Sigmoid colon (tissue), 7 donors: ENCODE measurements at places on chromosomes 11 and 22. TPM values are rescaled to one million over a fixed set of nuclear protein-coding genes. Genes with fewer than 3 reads are reported as not detected.

DNA sequence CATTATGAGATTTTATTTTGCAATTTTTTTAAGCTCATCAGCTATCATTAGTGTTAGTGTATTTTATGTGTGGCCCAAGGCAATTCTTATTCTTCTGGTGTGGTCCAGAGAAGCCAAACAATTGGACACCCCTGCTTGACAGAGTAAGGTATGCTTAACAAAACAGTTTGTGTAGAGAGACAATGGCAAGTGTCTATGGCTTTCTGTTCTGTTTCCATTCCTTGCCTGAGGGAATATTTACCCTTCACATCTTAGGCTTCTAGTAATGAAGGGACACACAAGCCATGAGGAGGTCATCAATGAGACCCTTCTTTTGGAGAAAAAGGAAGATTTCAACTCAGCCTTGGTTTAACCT is 1278.4 kb upstream of the TENM4 start:
- H3K4me3 ChIP-seq, result no peak overlapping the region
- H3K4me1 ChIP-seq, result no peaks in the 10 kb centered on the region
- no peaks in the 10 kb centered on the region for H3K36me3 ChIP-seq
- H3K27ac ChIP-seq, result no peak overlapping the region
- no peak for DNase-seq

GRCh38 chr11:92383430-92383829 is 158.8 kb downstream of the FAT3 start:
- no peaks in the 10 kb centered on the region for H3K4me1 ChIP-seq
- no peak overlapping the region for H3K27ac ChIP-seq
- H3K36me3 ChIP-seq, result no peaks in the 10 kb centered on the region

DNA sequence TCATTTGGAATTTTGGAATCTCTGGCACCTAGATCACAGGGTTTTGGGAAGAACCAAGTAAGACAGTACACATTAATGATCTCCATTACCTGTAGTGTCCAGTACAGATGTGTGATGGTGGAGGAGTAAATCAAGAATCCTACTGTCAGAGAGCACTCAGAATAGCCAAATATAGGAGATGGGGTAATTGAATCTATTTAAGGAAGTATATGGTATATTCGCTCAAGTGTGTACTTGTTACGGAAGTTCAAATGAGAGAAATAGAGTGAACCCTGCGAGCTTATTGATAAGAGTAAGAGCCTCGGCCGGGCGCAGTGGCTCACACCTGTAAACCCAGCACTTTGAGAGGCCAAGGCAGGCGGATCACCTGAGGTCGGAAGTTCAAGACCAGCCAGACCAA is 2.2 kb downstream of the SPCS2 start:
- H3K4me1 ChIP-seq, result peaks cover 17% of the 10 kb centered on the region
- no peak overlapping the region for H3K4me3 ChIP-seq
- DNase-seq, result no peak
- H3K27me3 ChIP-seq, result no peaks in the 10 kb centered on the region
- no peaks in the 10 kb centered on the region for H3K36me3 ChIP-seq
- H3K27ac ChIP-seq, result no peak overlapping the region

GRCh38 chr11:131977854-131978253 is 607.4 kb downstream of the NTM start:
- H3K27ac ChIP-seq, result no peak overlapping the region
- no peaks in the 10 kb centered on the region for H3K4me1 ChIP-seq
- DNase-seq, result no peak
- H3K4me3 ChIP-seq, result no peak overlapping the region

DNA sequence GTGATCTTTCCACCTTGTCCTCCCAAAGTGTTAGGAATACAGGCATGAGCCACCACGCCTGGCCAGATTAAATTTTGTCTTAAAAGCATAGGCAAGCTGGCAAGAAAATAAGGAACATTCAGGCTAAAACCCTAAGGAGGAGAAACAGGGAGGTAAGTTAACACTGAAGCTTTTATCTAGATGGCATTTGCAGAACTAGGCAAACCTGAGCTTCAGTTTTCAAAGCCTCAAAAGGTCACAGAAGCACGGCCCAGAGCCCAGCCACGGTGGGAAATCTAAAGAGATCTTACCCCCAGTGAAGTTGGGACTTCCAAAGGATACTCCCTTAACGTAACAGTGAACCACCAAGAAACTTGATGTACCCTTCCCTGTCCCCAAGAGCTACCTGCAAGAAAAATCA is 28.4 kb downstream of the PC start:
- DNase-seq, result no peak
- H3K36me3 ChIP-seq, result no peaks in the 10 kb centered on the region
- H3K4me1 ChIP-seq, result no peaks in the 10 kb centered on the region
- no peaks in the 10 kb centered on the region for H3K27me3 ChIP-seq

GRCh38 chr11:45319077-45319476 is 32.9 kb upstream of the SYT13 start:
- no peaks in the 10 kb centered on the region for H3K36me3 ChIP-seq
- no peak overlapping the region for H3K4me3 ChIP-seq
- H3K27me3 ChIP-seq, result no peaks in the 10 kb centered on the region
- DNase-seq, result no peak
- H3K4me1 ChIP-seq, result no peaks in the 10 kb centered on the region
- H3K27ac ChIP-seq, result no peak overlapping the region

DNA sequence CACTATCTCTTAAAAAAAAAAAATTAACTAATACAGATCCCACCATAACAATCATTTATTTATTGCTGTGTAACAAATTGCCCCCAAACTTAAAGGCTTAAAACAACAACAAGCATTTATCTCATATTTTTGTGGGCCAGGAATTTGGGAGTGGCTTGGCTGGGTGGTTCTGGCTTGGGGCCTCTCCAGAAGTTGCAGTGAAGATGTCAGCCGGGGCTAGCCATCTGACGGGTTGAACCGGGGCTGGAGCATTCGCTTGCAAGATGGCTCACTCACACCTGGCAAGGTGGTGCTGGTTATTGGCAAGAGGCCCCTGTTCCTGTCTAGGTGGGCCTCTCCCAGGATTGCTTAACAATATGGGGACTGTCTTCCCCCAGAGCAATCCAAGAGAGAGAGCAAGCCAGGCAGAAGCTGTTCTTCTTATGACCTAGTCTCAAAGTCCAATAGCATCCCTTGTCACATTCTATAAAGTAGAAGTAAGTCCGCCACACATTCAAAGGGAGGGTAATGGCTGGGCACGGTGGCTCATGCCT is 29.5 kb downstream of the ACO2 start:
- H3K27ac ChIP-seq, result no peak overlapping the region
- H3K27me3 ChIP-seq, result no peaks in the 10 kb centered on the region
- no peak for DNase-seq
- peaks cover 4% of the 10 kb centered on the region for H3K36me3 ChIP-seq

- DNase-seq, result no peak
- H3K27ac ChIP-seq, result no peak overlapping the region
- H3K4me3 ChIP-seq, result no peak overlapping the region
- H3K36me3 ChIP-seq, result no peaks in the 10 kb centered on the region
- no peaks in the 10 kb centered on the region for H3K4me1 ChIP-seq
Measured at GRCh38 chr11:70038034-70038834, 39.9 kb upstream of the ANO1 start.

GRCh38 chr22:47370448-47371262 is 608.2 kb downstream of the TBC1D22A start:
- DNase-seq, result no peak
- no peaks in the 10 kb centered on the region for H3K27me3 ChIP-seq
- no peaks in the 10 kb centered on the region for H3K4me1 ChIP-seq
- no peak overlapping the region for H3K27ac ChIP-seq
- H3K4me3 ChIP-seq, result no peak overlapping the region

GRCh38 chr11:122399375-122399774 is 256.1 kb upstream of the UBASH3B start:
- H3K27me3 ChIP-seq, result no peaks in the 10 kb centered on the region
- no peak overlapping the region for H3K4me3 ChIP-seq
- H3K27ac ChIP-seq, result no peak overlapping the region
- H3K36me3 ChIP-seq, result no peaks in the 10 kb centered on the region
- no peaks in the 10 kb centered on the region for H3K4me1 ChIP-seq

- no peak for DNase-seq
- peak overlapping the region; percentile 55 for H3K4me3 ChIP-seq
- no peak overlapping the region for H3K27ac ChIP-seq
- H3K27me3 ChIP-seq, result peaks cover 74% of the 10 kb centered on the region
Measured at GRCh38 chr11:27701355-27702105, 1.3 kb upstream of the BDNF start.

DNA sequence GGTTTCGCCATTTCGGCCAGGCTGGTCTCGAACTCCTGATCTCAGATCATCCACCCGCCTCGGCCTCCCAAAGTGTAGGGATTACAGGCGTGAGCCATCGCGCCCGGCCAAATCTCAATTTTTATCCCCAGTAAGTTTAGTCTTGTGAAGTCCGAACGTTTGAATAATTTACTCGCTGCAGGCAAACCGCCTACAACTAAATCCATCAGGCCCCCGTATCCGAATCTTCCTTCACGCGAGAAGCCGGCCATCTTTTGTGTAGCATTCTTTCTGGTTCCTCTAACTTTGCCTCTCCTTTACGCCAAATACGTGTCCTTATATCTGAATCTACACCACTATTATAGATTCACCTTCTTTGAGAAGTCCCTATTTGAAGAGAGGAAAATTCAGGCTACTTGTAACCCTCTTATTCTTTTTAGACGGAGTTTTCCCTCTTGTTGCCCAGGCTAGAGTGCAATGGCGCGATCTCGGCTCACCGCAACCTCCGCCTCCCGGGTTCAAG is 581 bp upstream of the EIF3L start:
- H3K4me3 ChIP-seq, result peak overlapping the region; percentile 88
- H3K4me1 ChIP-seq, result peaks cover 30% of the 10 kb centered on the region
- no peaks in the 10 kb centered on the region for H3K27me3 ChIP-seq
- peak overlapping the region; percentile 89 for H3K27ac ChIP-seq
- no peak for DNase-seq

DNA sequence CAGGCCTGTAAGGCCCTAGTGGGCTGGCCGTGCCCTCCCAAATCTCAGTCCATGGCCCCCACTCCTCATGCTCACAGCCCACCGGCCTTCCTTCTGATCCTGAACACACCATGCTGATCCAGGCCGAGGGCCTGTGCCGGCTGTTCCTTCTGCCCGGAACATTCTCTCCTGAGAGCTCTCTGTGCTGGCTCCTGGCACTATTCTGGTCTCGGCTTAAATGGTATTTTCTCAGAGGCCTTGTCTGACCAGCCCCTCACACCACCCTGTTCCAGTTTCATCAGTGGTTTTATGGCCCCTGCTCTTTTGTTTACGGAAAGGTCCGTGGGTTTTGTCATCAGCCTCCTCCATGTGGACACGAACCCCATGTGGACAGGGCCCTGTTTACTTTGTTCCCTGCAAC is 22.0 kb downstream of the SPTBN2 start:
- no peaks in the 10 kb centered on the region for H3K36me3 ChIP-seq
- no peaks in the 10 kb centered on the region for H3K27me3 ChIP-seq
- H3K4me3 ChIP-seq, result no peak overlapping the region
- H3K27ac ChIP-seq, result no peak overlapping the region
- DNase-seq, result no peak

Gene NFAM1
- total RNA-seq, result 2.5 TPM

Gene C11orf97
- total RNA-seq, result not detected

Gene HIC2
- total RNA-seq, result 2.1 TPM

Gene SCN2B
- 0.95 TPM for total RNA-seq

Gene SERPIND1
- total RNA-seq, result not detected

Gene PHLDA2
- total RNA-seq, result not detected

Gene TPBGL
- not detected for total RNA-seq

Gene GTPBP1
- 46.2 TPM for total RNA-seq

Gene TUBA8
- total RNA-seq, result 0.81 TPM

Gene TRIM5
- 11.7 TPM for total RNA-seq

Gene VPS51
- 334 TPM for total RNA-seq
